ENCODE measurements at places on chromosomes 1 and 21. TPM values are rescaled to one million over a fixed set of nuclear protein-coding genes. Genes with fewer than 3 reads are reported as not detected.

DNA sequence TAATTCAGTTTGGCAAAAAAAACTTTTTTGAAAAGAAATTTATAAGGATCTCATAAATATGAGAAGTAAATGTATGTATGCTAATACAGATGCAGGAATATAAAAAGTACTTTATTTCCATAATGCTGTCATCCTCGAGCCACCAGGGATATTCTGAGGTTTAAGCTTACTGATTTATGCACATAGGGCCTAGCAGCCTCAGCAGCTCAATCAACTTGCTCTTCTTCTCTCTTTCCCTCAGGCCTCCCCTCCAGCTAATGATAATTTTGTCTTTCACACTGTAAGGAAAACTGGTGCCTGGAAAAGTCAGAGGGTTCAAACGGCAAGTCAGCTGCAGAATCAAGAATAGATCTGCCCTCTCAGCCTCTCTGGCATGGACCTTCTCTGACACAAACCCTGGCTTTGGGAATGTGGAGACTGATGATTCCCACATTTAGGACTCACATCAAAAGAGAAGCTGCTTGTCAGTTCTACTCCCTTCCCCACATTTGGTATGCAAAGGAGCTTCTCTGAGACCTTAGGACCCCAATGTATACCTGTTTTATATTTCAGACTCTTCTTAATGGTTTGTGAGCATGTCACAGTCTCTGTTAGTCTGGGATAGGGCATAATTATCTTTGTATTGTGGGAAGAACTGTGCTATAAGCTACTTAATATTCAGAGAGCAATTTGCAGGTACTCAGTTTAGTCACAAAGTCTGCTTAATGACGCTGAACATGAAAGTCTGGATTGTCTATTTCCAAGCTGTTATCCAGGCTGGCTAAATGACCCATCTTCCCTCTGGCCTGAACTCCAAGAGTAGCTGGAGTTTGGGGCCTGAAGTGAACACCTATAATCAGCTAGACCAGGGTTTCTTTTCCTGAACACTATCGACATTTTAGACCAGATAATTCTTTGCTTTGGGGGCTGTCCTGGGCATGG lies 52.1 kb upstream of the DIPK1A start:
- no peaks in the 10 kb centered on the region for H3K4me1 ChIP-seq
- H3K4me3 ChIP-seq, result no peak overlapping the region
- no peak overlapping the region for H3K27ac ChIP-seq
- no peaks in the 10 kb centered on the region for H3K27me3 ChIP-seq

DNA sequence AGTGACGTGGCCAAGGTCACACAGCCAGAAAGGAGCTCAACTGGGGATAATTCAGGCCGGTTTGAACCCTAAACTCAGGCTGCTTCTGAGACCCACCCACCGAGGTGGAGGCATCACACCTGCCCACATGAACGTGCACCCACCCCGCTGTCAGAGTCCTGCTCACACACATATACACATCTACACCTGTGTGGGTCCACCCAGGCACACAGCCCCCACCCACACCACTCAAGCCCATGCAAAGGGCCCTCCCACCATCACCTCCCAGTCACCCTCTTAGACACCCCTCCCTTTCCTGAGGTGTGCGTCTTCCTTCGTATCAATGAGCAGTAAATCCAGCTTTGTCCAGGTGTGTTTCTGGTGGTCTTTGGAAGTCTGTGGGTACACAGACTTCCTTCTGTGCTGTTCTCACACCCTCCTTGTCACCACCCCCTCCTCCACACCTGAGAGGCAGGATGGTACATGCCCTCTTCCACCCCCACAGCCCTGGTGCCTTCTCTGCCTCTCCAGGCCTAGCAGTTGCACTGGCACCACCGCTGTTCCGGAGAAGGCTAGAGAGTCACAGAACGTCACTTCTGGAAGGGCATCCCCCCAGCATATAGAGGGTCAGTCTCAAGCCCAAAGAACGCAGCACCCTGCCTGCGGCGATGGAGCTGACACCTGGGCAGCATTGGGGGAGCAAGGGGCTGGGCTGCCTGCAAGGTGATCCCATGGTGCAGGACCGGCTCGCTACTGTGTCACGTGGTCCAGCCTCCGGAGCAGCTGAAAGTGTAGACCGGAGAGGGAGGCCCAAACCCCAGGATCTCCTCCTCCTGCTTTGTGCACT lies 18.9 kb upstream of the FAM131C start:
- no peak for DNase-seq
- no peaks in the 10 kb centered on the region for H3K27me3 ChIP-seq
- no peak overlapping the region for H3K4me3 ChIP-seq
- no peaks in the 10 kb centered on the region for H3K4me1 ChIP-seq
- H3K27ac ChIP-seq, result no peak overlapping the region

GRCh38 chr1:230280906-230281413 lies 145.2 kb downstream of the PGBD5 start:
- no peaks in the 10 kb centered on the region for H3K27me3 ChIP-seq
- peaks cover 44% of the 10 kb centered on the region for H3K36me3 ChIP-seq
- no peak overlapping the region for H3K27ac ChIP-seq

GRCh38 chr1:51624855-51625254 lies 8.0 kb downstream of the OSBPL9 start:
- no peaks in the 10 kb centered on the region for H3K27me3 ChIP-seq
- peaks cover 71% of the 10 kb centered on the region for H3K4me1 ChIP-seq
- no peaks in the 10 kb centered on the region for H3K36me3 ChIP-seq

- H3K27ac ChIP-seq, result no peak overlapping the region
- no peaks in the 10 kb centered on the region for H3K4me1 ChIP-seq
- no peaks in the 10 kb centered on the region for H3K36me3 ChIP-seq
These were observed 65.8 kb upstream of the F3 start for GRCh38 chr1:94607398-94607797.

MATN1 gene
- 1.5 TPM for total RNA-seq

DCST2 gene
- total RNA-seq, result 0.42 TPM

DNA sequence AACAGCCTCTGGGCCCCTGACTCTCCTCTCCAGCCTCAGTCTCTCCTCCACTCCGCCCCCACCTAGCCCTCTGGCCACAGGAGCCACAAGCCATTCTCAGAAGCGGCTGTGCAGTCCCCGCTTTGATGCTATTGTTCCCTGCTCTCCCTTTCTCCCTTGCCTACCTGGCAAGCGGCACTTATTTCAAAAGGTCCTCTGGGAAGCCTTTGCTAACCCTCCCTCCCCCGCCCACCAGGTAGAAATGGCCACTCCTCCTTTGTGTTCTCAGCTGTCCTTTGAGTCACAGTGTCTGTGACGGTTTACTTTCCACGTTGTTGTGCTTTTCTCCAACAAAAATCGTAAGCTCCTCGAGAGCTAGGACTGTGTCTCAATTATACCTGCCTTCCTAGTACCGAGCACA lies 338.4 kb upstream of the PROX1 start:
- no peaks in the 10 kb centered on the region for H3K4me1 ChIP-seq
- H3K27me3 ChIP-seq, result no peaks in the 10 kb centered on the region
- no peak for DNase-seq
- H3K27ac ChIP-seq, result no peak overlapping the region
- no peaks in the 10 kb centered on the region for H3K36me3 ChIP-seq
- no peak overlapping the region for H3K4me3 ChIP-seq

XCL2 gene
- not detected for total RNA-seq

DNA sequence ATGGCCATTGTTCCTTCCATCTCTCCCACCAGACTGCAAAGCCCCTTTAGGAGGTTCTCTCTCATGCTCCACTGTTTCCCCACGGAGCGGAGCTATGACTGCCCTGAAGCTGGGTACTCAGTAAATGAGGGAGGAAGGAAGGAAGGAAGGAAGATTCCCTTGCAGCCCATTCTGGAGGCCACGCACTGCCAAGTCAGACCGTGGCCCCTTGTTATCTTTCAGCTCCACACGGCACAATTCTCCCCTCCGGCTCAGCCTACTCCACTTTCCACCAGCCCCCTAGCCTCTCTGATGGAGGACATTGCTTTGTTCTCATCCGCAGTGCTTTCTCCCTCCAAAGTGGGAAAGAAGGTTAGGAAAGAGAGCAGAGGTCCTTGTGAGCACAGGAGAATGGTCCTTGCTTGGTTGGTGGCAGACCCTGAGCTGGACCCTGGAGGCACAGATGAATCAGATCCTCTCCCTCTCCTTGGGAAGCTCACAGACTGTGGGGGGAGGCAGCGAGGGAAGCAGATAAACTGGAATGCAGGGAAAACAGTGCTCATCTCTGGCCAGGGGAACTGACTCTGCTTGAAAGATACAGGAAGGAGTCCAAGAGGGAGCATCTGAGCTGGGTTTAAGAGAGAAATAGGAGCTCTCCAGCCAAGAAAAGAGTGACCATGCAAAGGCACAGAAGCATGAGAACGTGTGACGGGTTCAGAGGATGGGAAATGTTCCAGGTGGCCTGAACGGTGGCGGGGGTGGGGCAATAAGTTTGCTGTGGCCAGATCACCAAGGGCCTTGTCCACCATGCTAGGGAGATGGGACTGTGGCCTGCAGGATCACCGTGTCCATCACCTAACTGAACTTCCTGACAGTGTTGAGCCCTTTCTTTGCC lies 52.6 kb downstream of the GLIS1 start:
- no peak overlapping the region for H3K4me3 ChIP-seq
- H3K27me3 ChIP-seq, result no peaks in the 10 kb centered on the region
- no peaks in the 10 kb centered on the region for H3K4me1 ChIP-seq
- no peak for DNase-seq
- H3K36me3 ChIP-seq, result no peaks in the 10 kb centered on the region
- no peak overlapping the region for H3K27ac ChIP-seq

CD101 gene
- 0.85 TPM for total RNA-seq

DNA sequence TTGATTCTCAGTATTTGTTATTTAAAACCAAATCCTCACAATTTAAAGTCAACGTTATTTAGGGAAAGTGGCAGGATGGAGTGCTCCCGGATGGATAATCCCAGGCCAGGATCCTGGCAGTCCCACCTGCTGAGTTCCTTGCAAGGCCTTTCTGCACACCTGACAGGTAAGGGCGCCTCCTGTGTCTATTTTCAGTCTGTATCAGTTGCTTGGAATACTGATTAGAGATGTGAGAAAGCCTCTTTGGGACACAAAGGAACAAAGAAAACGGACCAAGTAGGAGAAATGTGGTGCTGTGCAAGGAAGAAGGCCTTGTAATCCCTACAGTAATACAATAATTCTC lies 12.2 kb downstream of the STYXL2 start:
- DNase-seq, result no peak
- no peak overlapping the region for H3K4me3 ChIP-seq
- no peaks in the 10 kb centered on the region for H3K4me1 ChIP-seq
- no peaks in the 10 kb centered on the region for H3K27me3 ChIP-seq
- H3K27ac ChIP-seq, result no peak overlapping the region
- H3K36me3 ChIP-seq, result peaks cover 9% of the 10 kb centered on the region

DNA sequence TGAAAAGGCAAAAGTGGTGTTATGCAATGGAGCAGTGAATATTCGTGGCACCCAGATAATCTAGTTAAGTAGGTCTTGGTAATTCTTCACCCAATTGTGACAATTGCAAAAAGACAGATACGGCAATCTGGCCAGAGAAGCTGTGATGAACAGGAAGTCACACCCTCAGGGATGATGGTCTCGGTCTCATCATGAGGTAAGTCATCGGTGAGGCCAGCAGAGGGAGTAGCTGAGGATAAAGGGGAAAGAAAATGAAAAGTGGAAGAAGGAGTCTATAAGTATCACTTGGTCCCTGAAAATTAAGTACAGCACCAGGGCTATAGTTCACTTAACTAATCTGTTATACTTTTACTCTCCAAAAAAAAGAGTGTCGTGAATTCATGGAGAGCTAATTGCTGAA lies 258.8 kb upstream of the NCAM2 start:
- H3K4me3 ChIP-seq, result no peak overlapping the region
- H3K27me3 ChIP-seq, result no peaks in the 10 kb centered on the region
- H3K27ac ChIP-seq, result no peak overlapping the region
- no peak for DNase-seq
- no peaks in the 10 kb centered on the region for H3K4me1 ChIP-seq
- no peaks in the 10 kb centered on the region for H3K36me3 ChIP-seq

DNA sequence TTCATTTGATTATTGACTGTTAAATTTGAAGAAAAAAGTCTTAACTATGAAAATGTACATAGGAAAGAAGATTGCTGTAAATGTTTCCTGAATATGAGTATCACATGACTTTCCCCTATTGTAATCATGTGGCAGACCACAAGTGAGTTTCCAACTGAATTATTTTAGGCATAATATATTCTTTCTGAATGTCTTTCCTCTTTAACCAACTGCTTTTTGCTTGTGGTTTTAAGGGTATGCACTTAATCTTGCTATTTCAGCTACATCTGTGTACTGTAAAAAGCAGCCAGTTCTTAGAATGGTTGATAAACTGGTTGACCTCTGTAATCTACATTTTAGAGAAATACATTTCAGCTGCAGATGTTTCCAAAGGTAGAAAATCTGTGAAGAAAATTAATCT lies 400.7 kb downstream of the NEGR1 start:
- H3K4me1 ChIP-seq, result no peaks in the 10 kb centered on the region
- H3K36me3 ChIP-seq, result no peaks in the 10 kb centered on the region
- no peak overlapping the region for H3K27ac ChIP-seq
- H3K27me3 ChIP-seq, result no peaks in the 10 kb centered on the region
- no peak for DNase-seq
- no peak overlapping the region for H3K4me3 ChIP-seq

Data from thoracic aorta (tissue), 2 donors.